ENCODE measurements at places on chromosomes 5 and 9. TPM values are rescaled to one million over a fixed set of nuclear protein-coding genes. Genes with fewer than 3 reads are reported as not detected.

The TRIM36 gene
- not detected for total RNA-seq

The ZFAND5 gene
- 155 TPM for total RNA-seq

The FSTL4 gene
- 0.17 TPM for total RNA-seq

The SYK gene
- total RNA-seq: 71.6 TPM

The SPINK13 gene
- not detected for total RNA-seq

The CD180 gene
- 6.4 TPM for total RNA-seq

The AFAP1L1 gene
- 0.76 TPM for total RNA-seq

The TLX3 gene
- total RNA-seq: not detected

All from naive thymus-derived CD4-positive, alpha-beta T cell (primary cell).